Naive B cell (primary cell): ENCODE measurements at places on chromosomes 3 and 15. TPM values are rescaled to one million over a fixed set of nuclear protein-coding genes. Genes with fewer than 3 reads are reported as not detected.

The UNC45A gene
- 54.9 TPM for polyA plus RNA-seq

DNA sequence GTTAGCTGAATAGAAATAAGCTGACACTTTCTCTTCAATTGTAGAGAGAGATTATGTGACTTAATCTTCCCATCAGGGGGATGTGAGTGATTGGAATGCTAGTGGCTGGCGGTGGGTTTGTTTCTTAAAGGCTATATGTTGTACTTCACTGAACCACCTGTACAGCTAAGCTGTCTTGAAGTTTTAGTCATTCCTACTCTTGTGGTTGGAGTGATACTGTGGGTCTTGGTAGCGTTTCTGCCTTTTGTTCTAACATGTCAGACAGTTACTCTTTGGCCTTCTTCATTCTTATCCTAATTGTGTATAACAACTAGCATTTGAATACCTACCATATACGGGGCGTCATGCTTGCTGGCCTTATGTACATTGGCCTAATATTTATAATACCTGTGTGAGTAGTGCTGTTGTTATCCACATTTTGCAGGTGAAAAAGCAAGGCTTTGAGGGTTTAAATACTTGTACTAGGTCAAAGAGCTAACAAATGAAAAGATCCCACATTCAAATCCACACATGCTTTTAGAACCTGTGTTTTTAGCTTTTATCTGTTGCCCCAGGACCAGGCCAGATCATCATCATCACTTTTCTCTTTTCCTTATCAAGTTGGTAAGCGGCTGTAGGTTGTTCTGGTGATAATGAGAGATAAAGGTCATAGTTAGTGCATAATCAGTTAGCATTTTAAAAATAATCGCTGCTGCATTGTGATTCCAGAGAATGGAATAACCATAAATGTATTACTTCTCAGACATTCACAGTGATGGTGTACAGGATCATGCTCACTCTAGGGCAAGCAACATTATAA is 50.2 kb downstream of the AKAP13 start:
- DNase-seq = no peak
- H3K36me3 ChIP-seq = no peaks in the 10 kb centered on the region
- no peak overlapping the region for H3K4me3 ChIP-seq
- H3K4me1 ChIP-seq = peaks cover 66% of the 10 kb centered on the region

GRCh38 chr3:17431004-17431403 is 311.4 kb downstream of the TBC1D5 start:
- peaks cover 4% of the 10 kb centered on the region for H3K4me1 ChIP-seq
- DNase-seq = no peak
- H3K27ac ChIP-seq = no peak overlapping the region
- H3K36me3 ChIP-seq = peaks cover 13% of the 10 kb centered on the region
- H3K4me3 ChIP-seq = no peak overlapping the region

- peak overlapping the region; percentile 72 for H3K27ac ChIP-seq
- H3K27me3 ChIP-seq = no peaks in the 10 kb centered on the region
- H3K4me3 ChIP-seq = no peak overlapping the region
- H3K4me1 ChIP-seq = no peaks in the 10 kb centered on the region
- no peak for DNase-seq
- H3K36me3 ChIP-seq = no peaks in the 10 kb centered on the region
Measured at GRCh38 chr15:60527456-60527855, 48.5 kb upstream of the ICE2 start.

GRCh38 chr15:61700803-61701202 is 359.4 kb downstream of the VPS13C start:
- H3K27me3 ChIP-seq = peaks cover 9% of the 10 kb centered on the region
- H3K27ac ChIP-seq = no peak overlapping the region
- H3K4me3 ChIP-seq = no peak overlapping the region
- H3K4me1 ChIP-seq = no peaks in the 10 kb centered on the region
- H3K36me3 ChIP-seq = no peaks in the 10 kb centered on the region

- H3K27ac ChIP-seq = no peak overlapping the region
- no peaks in the 10 kb centered on the region for H3K4me1 ChIP-seq
- H3K27me3 ChIP-seq = no peaks in the 10 kb centered on the region
- no peak for DNase-seq
Measured at GRCh38 chr3:158776531-158776930, 25.3 kb upstream of the MFSD1 start.

GRCh38 chr15:68642491-68642845 is 63.7 kb downstream of the CORO2B start:
- DNase-seq = no peak
- H3K4me1 ChIP-seq = peaks cover 38% of the 10 kb centered on the region
- no peaks in the 10 kb centered on the region for H3K36me3 ChIP-seq
- H3K4me3 ChIP-seq = no peak overlapping the region

The GAP43 gene
- polyA plus RNA-seq = not detected

The CFAP44 gene
- polyA plus RNA-seq = 0.56 TPM

GRCh38 chr15:64090527-64090926 is 3.1 kb downstream of the CIAO2A start:
- peak overlapping the region; percentile 85 for H3K27ac ChIP-seq
- no peaks in the 10 kb centered on the region for H3K36me3 ChIP-seq
- no peaks in the 10 kb centered on the region for H3K27me3 ChIP-seq
- DNase-seq = peak; percentile 48
- peak overlapping the region; percentile 80 for H3K4me3 ChIP-seq

The ESYT3 gene
- not detected for polyA plus RNA-seq

GRCh38 chr3:165786013-165786412 is 51.2 kb downstream of the BCHE start:
- no peak for DNase-seq
- H3K27ac ChIP-seq = no peak overlapping the region
- peaks cover 3% of the 10 kb centered on the region for H3K4me1 ChIP-seq
- no peak overlapping the region for H3K4me3 ChIP-seq

The HRG gene
- not detected for polyA plus RNA-seq

DNA sequence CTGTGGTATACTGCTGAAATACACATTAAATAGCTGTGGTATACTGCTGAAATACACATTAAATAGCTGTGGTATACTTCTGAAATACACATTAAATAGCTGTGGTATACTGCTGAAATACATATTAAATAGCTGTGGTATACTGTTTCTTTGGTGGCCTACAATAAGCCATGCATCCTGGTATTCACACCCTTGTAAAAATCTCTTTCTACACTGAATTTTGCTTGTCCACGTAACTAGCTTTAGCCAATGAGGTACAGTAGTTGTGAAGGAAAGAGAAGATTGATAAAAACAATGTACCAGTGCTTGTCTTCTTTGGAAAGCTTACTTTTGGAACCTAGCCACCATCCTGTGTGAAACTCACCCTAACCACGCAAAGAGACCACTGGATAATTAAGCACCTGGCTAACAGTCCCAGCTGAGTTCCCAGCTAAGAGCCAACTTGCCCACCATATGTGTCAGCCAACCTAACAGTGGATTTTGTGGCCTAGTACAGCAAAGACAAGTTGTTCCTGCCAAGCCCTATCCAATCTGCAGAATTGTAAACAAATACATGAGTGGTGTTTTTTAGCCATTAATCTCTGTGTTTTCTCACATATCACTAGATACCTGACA is 103.4 kb upstream of the MELTF start:
- peaks cover 54% of the 10 kb centered on the region for H3K36me3 ChIP-seq
- H3K4me3 ChIP-seq = no peak overlapping the region
- H3K27me3 ChIP-seq = no peaks in the 10 kb centered on the region
- no peak overlapping the region for H3K27ac ChIP-seq

The ISG20 gene
- 638 TPM for polyA plus RNA-seq

DNA sequence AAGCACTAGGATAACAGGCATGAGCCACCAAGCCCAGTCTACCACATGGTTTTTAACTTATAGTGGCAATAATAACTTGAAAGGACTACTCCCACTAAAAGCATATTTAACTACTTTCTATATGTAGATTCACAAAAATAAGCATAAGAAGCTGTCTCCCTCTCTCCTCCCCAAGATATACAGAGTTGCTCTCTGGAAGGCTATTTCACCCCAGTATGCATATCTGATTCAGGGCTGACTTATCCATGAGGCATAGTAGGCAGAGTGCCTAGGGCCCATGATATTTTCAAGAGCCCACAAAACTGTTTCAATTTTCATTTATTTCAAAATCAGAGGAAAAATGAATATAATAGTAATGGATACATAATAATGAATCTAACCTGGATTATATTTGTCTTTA is 20.5 kb downstream of the ATP8B4 start:
- no peaks in the 10 kb centered on the region for H3K4me1 ChIP-seq
- H3K27me3 ChIP-seq = peaks cover 5% of the 10 kb centered on the region
- no peak overlapping the region for H3K4me3 ChIP-seq
- H3K27ac ChIP-seq = no peak overlapping the region
- no peaks in the 10 kb centered on the region for H3K36me3 ChIP-seq
- DNase-seq = no peak

The MPI gene
- polyA plus RNA-seq = 66.8 TPM

The MESP2 gene
- not detected for polyA plus RNA-seq

- no peak overlapping the region for H3K4me3 ChIP-seq
- no peaks in the 10 kb centered on the region for H3K4me1 ChIP-seq
- H3K36me3 ChIP-seq = no peaks in the 10 kb centered on the region
Measured at GRCh38 chr3:61537366-61537765, 24.0 kb upstream of the PTPRG start.

The GOLGA6B gene
- polyA plus RNA-seq = not detected

The POPDC2 gene
- 2.2 TPM for polyA plus RNA-seq

DNA sequence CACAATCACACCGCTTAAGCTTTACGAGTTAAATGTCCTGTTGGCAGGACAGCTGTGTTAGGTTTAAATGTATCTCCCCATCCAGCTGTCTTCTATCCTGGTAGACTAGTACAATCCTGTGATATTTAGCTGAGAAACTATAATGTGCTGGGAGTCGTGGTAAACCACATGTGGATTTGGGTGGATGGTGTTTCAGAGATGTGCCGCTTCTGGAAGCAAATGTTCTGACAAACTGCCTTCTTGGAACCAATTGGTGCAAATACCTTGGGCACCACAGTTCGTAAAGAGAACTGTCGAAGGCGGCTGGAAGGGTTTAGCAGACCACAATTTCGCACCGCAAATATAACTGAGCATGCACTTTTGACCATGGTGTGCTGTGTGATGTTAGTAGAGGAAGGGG is 15.0 kb downstream of the SCG5 start:
- no peaks in the 10 kb centered on the region for H3K36me3 ChIP-seq
- no peak for DNase-seq
- no peaks in the 10 kb centered on the region for H3K27me3 ChIP-seq
- no peaks in the 10 kb centered on the region for H3K4me1 ChIP-seq
- no peak overlapping the region for H3K4me3 ChIP-seq

DNA sequence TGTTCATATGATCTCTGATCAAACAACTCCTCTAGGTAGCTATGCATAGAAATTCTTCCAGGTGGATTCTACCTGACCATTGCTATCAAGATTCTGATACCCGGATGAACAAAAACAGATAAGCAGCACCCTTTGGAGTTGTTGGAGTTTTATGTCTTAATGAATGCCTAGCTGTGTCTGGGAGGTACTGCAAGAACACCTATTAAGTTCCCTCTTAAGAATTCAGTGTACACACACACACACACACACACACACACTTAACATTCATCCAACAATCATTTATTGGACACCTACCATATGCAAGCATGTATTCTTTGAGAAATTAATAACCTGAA is 58.1 kb upstream of the FNDC3B start:
- no peak for DNase-seq
- peaks cover 4% of the 10 kb centered on the region for H3K4me1 ChIP-seq
- H3K27me3 ChIP-seq = peaks cover 7% of the 10 kb centered on the region
- H3K4me3 ChIP-seq = no peak overlapping the region
- no peak overlapping the region for H3K27ac ChIP-seq

- peaks cover 18% of the 10 kb centered on the region for H3K4me1 ChIP-seq
- no peaks in the 10 kb centered on the region for H3K36me3 ChIP-seq
- no peak overlapping the region for H3K27ac ChIP-seq
- no peaks in the 10 kb centered on the region for H3K27me3 ChIP-seq
Measured at GRCh38 chr3:155553780-155554179, 191.1 kb downstream of the PLCH1 start.

GRCh38 chr15:79953951-79954444 is 17.0 kb downstream of the BCL2A1 start:
- H3K36me3 ChIP-seq = no peaks in the 10 kb centered on the region
- no peak overlapping the region for H3K4me3 ChIP-seq
- peak overlapping the region; percentile 1 for H3K27ac ChIP-seq
- DNase-seq = no peak
- H3K27me3 ChIP-seq = no peaks in the 10 kb centered on the region

DNA sequence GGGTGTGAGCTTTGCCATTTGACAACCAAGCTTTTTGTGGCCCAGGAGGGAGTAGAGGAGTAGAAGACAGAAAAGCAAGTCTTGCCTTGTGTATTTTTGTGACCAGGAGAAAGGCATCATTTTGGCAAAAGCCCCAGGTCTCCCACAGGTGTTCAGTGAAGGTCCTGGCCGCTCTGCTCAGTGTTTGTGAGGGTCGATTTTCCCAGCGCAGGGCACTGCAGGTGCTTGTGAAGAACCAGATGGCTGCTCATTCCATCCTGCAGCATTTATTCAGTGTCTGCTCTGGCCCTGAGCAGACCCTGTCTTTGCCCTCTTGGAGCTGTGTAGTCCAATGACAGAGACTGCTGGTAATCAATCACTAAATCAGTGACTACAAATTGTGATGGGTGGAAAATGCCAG is 19.5 kb downstream of the TRAK1 start:
- peaks cover 52% of the 10 kb centered on the region for H3K4me1 ChIP-seq
- H3K27ac ChIP-seq = peak overlapping the region; percentile 81
- no peak for DNase-seq
- H3K4me3 ChIP-seq = no peak overlapping the region
- no peaks in the 10 kb centered on the region for H3K27me3 ChIP-seq

DNA sequence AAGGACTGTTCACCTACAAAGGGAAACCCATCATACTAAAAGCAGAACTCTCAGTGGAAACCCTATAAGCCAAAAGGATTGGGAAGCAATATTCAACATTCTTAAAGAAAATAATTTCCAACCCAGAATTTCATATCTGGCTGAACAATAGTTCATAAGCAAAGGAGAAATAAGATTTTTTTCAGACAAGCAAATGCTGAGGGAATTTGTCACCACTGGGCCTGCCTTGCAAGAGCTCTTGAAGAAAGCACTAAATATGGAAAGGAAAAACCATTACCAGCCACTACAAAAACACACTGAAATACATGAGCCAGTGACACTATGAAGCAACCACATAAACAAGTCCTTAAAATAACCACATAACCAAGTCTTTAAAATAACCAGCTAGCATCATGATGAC is 28.9 kb upstream of the DCBLD2 start:
- H3K36me3 ChIP-seq = no peaks in the 10 kb centered on the region
- no peak overlapping the region for H3K4me3 ChIP-seq
- no peak for DNase-seq

DNA sequence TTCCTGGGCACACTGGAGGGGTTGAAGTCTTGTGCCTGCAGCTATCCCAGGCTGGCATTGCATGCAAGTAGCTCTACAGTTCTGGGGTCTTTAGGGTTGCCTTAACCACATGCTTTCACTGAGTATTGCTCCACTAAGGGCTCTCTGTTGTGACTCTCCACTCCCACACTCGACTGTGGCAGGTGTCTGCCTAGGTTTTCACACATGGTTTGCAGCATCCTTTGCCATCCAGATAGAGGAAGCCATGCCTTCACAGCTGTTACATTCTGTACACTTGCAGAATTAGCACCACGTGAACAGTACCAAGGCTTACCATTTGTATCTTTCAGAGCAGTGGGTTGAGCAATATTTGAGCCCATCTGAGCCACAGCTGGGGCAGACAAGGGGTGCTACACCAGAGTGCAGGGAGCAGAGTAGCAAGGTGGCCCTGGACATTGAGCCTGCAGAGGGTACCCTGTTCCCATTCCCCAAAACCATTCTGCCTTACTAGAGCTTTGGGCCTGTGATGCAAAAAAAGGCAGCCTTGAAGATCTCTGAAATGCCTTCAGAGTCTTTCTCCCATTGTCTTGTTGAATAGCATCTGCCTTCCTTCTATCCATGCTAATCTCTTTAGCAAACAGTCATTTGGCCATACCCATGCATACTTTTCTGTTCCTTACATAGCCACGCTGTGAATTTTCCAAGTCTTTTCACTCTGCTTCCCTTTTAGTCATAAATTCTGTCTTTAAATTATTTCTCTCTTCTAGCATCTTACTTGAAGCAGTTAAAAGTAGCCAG is 95.2 kb upstream of the PLCL2 start:
- H3K36me3 ChIP-seq = no peaks in the 10 kb centered on the region
- H3K4me1 ChIP-seq = peaks cover 16% of the 10 kb centered on the region
- H3K4me3 ChIP-seq = no peak overlapping the region
- H3K27me3 ChIP-seq = no peaks in the 10 kb centered on the region
- DNase-seq = no peak
